ENCODE measurements at places on chromosomes 3 and 15. TPM values are rescaled to one million over a fixed set of nuclear protein-coding genes. Genes with fewer than 3 reads are reported as not detected.

GRCh38 chr3:106251160-106251892 lies 382.5 kb upstream of the CBLB start:
- no peak for DNase-seq

DNA sequence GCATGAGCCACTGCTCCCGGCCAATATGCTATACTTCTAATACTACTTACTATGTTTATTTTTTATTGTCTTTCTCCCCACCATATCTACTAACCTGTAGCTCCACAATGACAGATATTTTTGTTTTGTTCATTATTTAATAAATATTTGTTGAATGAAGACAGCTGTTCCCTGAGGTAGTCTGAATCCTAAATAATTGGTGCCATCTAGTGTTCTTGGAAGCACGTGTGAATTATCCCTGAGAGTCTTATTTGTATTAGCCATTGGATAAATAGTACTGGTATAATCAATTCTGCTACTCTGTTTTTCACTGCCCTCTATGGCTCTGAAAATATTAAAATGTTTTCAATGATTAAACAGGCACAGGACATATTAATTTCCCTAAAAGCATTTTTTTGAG lies 5.6 kb upstream of the APPL1 start:
- DNase-seq: peak; percentile 61

DNA sequence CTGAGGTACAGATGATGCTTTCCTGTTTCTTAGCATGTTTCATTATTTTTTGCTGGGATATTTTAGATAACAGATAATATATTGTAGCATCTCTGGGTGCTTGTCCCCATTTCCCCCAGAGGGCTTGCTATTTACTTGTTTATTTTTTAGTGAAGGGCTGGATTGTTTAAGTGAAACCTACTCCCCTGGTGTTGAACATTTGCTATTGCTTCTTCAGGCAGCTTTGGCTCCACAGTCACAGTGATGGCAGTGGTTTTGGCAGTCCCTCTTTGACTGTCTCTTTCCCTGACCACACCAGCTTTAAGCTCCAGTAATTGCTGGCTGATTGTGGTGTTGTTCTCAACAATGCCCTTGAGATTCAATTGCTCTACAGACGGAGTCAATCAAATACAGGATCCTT lies 128.9 kb downstream of the KLF13 start:
- DNase-seq: peak; percentile 26

GRCh38 chr3:183094711-183095110 lies 4.6 kb downstream of the MCCC1 start:
- no peak for DNase-seq

GRCh38 chr15:48965972-48966371 lies 2.3 kb upstream of the SHC4 start:
- DNase-seq: peak; percentile 85

ZBTB11 gene
- total RNA-seq: 21.4 TPM

GRCh38 chr15:85494048-85494777 lies 113.8 kb downstream of the AKAP13 start:
- peak; percentile 94 for DNase-seq

GRCh38 chr15:93152951-93153350 lies 63.9 kb upstream of the RGMA start:
- no peak for DNase-seq

DNA sequence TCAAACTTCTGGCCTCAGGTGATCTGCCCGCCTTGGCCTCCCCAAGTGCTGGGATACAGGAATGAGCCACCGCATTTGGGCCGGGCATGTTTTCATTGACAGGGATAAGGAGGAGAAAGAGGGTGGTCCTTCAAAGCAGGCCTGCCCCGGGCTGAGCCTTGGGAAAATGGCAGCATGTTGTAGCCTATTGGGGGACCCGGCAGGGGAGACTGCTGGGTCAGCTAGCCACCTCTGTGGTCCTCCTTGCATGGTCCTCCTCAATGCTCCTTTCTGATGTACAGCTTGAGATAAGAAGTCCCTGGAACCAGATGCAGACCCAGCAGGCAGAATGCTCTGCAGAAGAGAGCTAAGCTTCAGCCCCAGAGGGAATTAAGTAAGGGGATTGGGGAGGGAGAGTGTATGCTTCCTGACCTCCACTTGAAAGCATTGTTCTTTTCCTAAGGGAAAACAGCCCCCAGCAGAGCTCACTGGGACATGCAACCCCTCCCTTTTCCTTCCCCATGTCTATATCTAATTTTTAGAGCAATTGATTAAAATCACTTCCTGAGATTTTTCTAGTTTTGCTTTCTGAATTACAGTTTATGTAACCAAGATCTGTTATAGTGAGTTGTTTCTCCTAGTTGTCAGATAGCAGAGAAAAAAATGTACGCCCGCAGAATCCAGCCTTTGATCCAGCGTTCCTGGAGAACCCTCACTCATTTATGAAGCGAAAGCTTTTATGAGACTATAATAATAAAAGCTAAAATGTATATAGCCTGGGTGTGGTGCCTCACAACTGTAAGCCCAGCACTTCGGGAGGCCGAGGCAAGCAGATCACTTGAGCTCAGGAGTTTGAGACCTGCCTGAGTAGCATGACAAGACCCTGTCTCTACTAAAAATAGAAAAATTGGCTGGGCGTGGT lies 48.7 kb upstream of the VILL start:
- DNase-seq: no peak

DNA sequence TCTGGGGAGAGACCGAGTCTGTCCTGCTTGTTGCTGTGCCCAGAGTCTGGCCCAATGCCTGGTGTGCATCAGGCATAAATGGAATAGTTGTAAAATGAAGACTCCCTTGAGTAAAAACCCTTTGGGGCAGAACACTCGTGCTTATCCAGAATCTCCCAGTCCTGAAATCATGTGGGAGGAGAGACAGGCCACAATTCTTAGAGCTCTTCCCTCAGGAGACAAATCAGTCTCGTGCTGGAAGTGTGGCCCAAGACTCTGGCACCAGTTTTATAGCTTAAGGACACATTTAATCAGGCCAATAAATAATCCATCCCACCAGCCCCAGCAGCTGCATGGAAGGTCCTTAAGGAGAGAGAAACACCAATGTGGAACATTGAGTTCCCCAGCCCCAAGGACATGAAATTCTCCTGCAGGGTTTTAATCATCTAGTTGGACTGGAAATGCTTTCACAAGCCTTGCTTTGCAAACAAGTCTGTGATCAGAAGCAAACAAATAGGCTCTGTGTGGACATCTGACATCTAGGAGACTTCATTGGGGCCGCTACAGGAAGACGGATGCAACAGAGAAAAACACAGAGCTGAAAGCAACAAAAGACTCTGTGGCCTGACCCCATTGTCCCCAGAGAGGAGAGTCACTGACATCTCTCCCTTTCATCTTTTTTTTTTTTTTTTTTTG lies 70.4 kb downstream of the LSM3 start:
- DNase-seq: peak; percentile 32

LRTM1 gene
- not detected for total RNA-seq

- peak; percentile 63 for DNase-seq
These were observed 103.8 kb upstream of the IL12A start for GRCh38 chr3:159884661-159885402.

GRCh38 chr3:192079098-192079497 lies 618.1 kb downstream of the PYDC2 start:
- no peak for DNase-seq

- DNase-seq: no peak
These were observed 60.1 kb upstream of the ICE2 start for GRCh38 chr15:60539016-60539415.

DNA sequence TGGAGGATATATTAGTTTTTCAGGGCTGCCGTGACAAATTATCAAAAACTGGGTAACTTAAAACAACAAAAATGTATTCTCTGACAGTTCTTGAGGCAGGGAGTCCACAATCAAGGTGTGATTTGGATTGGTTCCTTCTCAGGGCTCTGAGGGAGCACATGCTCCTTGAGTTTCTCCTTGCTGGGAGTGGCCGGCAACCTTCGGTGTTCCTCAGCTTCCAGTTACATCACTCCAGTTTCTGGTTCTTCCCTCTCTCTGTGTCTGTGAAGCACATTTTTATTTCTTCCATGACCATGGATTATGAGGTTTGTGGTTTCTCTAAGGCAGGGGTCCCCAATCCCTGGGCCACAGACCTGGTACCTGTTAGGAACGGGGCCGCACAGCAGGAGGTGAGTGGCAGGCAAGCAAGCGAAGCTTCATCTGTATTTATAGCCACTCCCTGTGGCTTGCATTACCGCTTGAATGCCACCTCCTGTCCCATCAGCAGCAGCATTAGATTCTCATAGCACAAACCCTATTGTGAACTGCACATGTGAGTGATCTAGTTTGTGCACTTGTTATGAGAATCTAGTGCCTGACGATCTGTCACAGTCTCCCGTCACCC lies 24.3 kb downstream of the LRRC28 start:
- DNase-seq: no peak

DAPK2 gene
- total RNA-seq: 2.1 TPM

EIF5A2 gene
- total RNA-seq: 20.8 TPM

DNA sequence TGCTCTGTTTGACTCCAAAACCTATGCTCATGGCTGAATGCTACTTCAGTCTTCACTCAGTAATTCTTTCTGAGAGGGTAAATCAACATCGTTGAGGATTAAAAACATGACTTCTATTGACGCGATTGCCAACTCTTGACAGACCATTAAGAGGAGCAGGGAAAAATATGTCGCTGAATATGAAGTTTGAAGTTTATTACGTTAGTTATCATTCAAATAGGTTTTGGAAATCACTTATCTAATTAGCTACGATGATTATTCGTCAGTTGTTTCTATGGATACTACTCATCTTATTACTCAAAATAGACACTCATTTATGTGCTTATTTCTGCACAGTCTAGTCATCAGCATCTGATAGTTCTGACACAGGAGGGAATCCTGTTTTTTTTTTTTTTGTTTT lies 279.2 kb upstream of the TBL1XR1 start:
- no peak for DNase-seq

GRCh38 chr3:172848910-172849309 lies 98.4 kb downstream of the ECT2 start:
- DNase-seq: peak; percentile 83

- DNase-seq: no peak
These were observed 117.2 kb upstream of the LRIG1 start for GRCh38 chr3:66618066-66618465.

OXSR1 gene
- 40.0 TPM for total RNA-seq

GRCh38 chr3:37287776-37288175 lies 113.4 kb upstream of the LRRFIP2 start:
- peak; percentile 23 for DNase-seq

FEM1B gene
- total RNA-seq: 36.2 TPM

FSD2 gene
- total RNA-seq: not detected

GRCh38 chr3:128072454-128073184 lies 20.4 kb downstream of the SEC61A1 start:
- no peak for DNase-seq

DNA sequence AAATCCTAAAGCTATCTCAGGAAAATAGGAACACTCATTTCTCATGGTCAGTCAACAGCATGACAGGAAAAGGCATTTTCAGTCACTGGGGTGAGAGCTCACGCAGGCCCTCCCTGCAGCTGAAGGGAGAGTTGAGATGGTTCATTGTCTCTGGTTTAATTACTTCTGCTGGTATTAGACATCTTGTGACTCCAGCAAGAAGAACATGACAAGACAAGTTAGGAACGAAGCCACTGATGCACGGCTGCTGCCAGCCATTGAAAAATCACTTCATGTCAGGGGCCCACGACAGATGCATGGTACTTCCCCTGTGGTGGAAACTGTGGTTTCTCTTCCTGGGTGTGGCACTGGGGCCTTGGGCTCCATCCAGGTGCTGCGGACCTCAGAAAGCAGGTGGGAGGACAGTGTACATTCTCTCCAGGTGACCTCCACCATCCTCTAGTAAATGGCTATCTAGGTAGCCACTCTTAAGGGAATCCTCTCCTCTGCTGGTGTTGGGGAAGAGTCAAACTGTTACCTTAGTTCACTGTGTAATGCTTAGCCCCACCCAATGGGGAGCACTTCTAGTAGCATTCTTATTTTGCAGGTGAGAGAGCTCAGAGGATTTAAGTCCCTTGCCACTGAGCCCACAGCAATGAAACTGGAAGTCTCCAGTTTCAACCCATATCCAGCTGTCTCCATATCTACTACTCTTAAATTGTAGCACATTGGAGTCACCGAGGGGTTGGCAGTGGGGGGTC lies 274.2 kb downstream of the LRTM1 start:
- no peak for DNase-seq

DNA sequence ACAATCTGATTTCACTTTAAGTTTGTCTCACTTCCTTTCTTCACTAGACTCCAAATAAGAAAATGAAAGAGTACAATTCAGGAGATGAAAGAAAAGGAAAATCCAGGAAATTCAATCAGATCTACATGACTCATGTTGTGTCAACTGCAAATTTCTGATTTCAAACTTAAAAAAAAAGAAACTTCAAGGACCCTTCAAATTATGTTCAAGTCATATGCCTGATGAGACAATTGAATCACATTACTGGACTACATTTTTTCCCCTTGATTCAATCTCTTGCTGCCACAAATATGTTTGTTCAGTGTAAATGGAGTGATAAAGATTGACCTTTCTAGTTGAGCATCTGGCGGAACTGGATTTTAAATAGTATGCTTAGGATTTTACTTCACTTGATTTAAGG lies 37.4 kb downstream of the FRMD5 start:
- peak; percentile 81 for DNase-seq

DNA sequence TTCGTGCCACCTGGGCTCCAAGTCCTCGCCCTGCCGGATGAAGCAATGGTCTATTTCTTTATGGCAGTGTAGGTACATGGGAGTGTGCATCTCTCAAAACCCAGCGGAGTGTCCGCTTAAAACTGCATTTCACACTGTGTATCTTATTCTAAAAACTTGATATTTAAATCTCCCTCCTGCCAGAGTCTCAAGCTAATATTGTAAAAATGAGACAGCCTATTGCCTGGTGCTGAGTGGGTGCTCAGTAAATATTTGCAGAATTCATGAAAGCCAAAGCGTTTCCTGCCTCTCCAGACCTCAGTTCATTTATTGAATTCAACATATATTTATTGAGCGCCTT lies 330 bp upstream of the TBC1D2B start:
- DNase-seq: peak; percentile 51

DNA sequence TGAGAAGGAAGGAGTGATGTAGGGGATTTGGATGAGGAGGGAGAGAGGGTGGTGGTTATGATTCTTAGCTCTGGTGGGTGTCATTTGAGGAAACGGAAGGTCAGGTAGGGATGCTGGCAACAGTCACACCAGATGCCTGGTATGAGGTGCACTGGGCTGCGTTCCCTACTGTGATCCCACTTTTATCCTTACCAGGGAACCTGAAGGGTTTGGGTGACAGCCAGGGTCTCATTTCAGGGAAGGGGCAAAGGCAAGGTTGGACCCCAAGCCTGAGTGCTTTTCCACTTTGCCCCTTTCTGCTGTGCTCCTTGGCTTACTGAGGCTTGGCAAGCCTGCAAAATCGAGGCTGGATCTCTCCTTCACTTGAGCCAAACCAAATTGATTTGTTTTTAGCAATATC lies 36.0 kb upstream of the SACM1L start:
- no peak for DNase-seq

DNA sequence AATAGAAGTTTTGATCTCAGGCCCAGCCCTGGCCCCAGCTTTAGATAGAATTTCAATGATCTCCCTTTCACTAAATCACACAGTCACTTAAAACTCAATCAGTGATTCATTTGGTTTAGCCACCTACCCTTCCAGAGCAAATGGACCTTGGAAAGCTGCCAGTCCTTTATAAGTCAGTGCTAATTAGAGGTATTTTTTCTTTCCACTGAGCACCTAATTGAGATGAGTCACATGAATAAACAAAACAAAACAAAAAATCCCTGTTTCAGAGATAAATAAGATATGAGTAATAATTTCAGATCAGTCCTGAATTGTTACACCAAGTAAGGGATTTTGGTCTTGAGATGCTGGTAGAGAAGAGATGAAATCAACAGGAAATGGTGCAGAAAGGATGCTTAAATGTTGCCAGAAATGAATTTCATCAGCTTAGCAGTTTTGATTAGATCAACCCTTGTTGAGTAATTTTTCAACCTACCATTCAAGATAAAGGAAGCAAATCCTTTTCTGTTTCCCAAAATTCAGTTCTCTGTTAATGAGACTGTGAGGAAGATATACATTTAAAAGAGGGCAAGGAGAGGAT lies 352.0 kb upstream of the COL8A1 start:
- peak; percentile 22 for DNase-seq

Data from GM23248 (cell line).